ENCODE measurements at places on chromosomes 16 and 17.

GRCh38 chr16:29893553-29893952 is 5.8 kb downstream of the SEZ6L2 start:
- DNase-seq = no peak

DNA sequence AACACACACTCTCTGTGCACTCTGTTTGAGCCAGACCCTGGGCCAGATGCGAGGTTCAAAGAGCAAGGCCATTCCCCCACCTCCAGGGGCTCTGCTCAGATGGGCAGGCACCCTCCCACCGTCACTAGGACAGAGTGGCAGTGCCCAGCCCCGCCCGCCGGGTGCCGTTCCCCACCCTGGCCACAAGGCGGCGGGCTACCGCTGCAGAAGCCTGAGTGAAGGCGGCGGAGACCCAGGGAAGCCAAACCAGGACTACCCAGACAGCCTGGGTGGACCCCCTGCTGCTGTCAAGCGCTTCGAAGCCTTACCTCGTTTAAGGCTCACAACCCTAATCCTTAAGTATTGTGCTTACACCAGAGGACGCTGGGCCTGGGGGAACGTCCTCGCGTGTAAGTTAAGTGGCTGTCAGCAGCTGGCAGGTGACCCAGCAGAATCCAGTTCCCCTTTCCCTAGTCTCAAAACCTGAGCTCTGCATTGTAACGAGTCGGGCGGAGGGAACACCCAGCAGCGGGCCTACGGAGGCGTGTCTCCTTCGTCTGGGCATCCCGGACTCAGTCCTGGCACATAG is 4.5 kb downstream of the ARHGAP27 start:
- DNase-seq = peak; percentile 75

DNA sequence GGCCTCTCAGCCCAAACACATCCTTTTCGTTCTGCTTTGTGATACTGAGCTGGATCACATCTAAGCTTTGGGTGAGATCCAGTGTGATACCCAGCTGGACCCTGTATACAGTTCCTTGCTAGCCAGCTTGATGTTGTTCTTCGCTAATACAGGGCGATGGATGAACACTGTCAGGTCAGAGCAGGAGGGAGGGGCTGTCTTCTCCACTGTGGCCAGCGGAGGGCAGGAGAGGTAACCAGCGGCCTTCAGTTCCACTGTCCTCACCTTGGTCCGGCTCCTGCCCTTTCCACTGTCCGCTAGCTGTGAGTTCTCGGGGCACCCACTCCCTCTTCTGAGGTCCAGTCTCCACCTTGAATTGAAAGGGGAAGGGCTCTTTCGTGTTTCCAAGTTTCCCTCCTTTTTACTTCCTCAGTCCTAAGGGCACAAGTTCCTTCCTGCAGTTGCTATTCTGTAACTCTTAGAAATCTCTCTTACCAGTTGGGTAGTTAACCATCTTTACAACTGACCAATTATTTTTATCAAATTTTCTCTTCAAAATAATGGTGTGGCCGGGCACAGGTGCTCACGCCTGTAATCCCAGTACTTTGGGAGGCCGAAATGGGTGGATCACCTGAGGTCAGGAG is 3.0 kb upstream of the ZNF213 start:
- DNase-seq = no peak

GRCh38 chr16:58847902-58848661 is 114.0 kb upstream of the GOT2 start:
- no peak for DNase-seq

DNA sequence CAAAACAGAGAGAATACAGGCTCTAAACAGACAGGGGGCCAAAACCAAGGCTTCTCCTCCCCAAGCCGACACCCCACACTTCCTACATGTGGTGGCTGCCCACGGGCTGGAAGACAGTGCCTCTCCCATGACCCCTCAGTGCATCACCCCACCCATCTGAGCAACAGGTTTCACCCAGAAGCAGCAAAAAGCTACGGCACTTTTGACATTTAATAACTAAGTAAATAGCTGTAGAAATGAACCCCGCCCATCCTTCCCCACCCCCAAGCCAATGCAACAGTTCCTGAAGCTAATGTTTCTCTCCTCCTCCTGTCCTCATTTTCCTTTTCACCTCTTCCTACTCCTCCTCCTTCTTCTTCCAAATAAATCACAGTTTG is 9.9 kb upstream of the SOX9 start:
- DNase-seq = no peak

- DNase-seq = no peak
Observed at GRCh38 chr16:54341892-54342776, 55.5 kb upstream of the IRX3 start.

DNA sequence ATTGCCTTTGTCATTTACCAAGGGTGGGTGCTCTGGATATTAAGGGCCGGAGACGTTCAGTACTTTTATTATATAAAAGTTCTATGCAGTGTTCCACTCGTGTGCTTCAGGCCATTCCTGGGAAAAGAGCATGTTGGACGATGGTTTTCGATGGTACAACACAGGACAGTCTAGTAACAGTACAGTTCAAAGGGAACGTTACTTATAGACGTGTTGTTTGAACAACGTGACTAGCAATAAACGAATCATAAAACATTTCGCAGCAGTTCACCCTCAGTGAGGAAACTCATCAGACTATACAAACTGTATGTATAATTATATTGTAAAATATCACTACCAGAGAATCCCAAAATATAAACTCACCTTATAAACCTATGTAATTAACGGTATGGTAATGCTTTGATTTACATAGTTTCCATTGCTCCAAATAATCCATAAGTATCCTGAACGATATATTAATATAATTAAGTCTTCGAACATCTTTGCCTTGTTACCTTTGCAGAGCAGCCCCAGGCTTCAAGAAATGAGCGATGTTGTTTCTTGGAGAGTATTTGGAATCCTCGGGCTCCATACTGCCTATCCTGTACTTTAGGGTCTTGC is 589 bp downstream of the NMT1 start:
- DNase-seq = no peak

All from activated T-cell treated with anti-CD3 and anti-CD28 coated beads for 1 hour (primary cell).